Dermis microvascular lymphatic vessel endothelial cell (primary cell): ENCODE measurements at places on chromosomes 16 and 17.

- no peak for DNase-seq
Measured at GRCh38 chr17:56681561-56682266, 88.2 kb downstream of the NOG start.

GRCh38 chr17:7436556-7437368 is 1.5 kb downstream of the TMEM102 start:
- peak; percentile 71 for DNase-seq

DNA sequence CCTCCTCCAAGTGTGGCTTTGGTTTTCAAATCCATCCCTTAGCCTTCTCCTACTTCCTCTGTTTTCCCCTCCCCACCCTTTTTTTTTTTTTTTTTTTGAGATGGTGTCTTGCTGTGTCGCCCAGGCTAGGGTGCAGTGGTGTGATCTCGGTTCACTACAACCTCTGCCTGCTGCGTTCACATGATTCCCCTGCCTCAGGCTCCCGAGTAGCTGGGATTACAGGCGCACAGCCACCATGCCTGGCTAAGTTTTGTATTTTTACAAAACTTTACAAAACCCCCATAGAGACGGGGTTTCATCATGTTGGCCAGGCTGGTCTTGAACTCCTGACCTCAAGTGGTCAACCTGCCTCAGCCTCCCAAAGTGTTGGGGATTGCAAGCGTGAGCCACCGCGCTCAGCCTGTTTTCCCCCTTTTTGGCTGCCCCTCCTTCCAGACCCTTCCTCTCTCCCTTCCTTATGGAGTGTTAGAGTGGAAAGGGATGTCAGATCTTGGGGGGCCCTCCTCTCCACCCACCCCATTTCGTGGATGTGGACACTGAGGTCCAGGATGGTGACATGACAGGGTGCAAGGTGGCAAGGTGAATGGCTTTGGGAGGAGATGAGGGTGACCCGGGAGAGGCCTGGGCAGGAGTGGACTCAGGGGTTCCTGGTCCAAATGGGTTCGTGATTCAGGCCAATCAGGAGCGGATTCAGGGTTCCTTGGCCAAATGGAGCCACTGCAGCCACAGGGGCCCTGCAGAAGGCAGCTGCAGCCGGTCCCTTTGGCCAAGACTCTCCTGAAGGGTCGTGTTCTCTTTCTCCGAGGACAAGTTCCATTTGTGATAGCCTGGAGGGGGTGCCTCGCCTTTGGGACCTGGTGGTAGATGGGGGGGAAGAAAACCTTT is 4.8 kb downstream of the ABCC1 start:
- DNase-seq, result no peak

DNA sequence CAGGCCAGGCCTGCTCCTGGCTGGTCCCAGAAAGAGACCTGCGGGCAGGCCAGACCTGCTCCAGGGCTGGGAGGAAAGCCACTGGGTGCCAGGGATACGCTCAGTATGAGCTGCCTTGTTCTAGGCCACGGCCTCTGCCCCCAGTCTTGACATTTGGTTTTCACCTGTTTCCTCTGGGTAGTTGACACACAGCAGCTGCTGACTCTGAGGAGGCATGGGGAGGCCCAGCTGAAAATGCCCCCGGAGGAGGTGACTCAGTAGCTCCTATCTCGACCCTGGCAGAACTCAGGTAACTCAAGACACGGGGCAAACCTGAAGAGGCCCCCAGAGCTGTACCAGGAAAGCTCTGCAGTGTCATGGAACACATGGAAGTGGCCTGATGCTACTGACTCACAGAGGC is 13.9 kb upstream of the ADGRG1 start:
- DNase-seq, result no peak

GRCh38 chr17:6286233-6286632 is 148.7 kb downstream of the AIPL1 start:
- DNase-seq, result no peak

GRCh38 chr17:45104029-45104428 is 28.3 kb downstream of the PLCD3 start:
- no peak for DNase-seq

DNA sequence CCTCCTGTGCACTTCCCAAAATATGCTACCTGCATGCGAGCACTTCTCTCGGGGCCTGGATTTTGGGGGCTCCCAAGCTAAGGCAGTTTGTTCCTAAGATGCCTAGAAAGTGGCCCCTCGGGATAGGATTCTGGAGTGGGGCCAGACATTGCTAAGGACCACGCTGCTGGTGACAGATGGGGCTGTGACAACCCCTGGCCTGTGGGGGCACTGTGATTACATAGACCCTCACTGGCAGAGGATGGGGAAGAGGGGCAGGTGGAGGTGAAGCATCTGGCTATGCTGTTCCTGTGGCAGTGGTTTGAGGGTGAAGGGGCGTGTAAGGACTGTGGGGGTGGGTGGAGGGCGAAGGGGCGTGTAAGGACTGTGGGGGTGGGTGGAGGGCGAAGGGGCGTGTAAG is 128.4 kb downstream of the ENGASE start:
- no peak for DNase-seq

DNA sequence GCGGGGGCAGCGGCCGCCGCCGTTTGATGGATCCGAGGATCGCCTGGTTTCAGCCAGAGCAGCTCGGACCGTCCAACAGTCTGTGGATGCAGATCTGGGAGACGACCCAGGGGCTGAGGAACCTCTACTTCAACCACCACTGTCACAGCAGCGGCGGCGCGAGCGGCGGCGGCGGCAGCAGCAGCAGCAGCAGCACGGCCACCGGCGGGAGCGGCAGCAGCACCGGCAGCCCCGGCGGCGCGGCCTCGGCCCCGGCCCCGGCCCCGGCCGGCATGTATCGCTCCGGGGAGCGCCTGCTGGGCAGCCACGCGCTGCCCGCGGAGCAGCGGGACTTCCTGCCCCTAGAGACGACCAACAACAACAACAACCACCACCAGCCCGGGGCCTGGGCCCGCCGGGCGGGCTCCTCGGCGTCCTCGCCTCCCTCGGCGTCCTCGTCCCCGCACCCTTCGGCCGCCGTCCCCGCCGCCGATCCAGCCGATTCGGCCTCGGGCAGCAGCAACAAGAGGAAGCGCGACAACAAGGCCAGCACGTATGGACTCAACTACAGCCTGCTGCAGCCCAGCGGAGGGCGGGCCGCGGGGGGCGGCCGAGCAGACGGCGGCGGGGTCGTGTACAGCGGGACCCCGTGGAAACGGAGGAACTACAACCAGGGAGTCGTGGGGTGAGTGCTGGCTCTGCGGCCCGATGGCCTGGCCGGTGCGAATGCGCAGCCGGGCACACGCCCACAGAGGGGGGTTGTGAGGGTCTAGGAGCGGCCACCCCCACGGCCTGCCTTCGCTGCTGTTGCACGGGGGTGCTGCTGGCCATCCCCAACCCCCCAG is 702 bp downstream of the TENT4B start:
- peak; percentile 43 for DNase-seq

DNA sequence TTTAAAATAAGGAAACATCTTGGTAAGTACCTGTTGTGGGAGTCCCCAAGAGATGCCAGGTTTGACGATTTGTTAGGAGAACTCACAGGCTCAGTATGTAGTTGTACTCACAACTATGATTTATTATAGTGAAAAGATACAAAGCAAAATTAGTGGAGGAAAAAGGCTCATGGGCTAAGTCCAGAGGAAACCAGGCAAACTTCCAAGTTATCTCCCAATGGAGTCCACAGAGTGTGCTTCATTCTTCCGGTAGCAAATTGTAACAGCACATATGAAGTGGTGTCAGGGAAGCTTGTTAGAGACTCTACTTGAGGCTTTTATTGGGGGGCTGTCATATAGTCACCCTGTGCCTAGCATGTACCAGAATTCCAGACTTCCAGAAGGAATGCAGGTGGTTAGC is 2.3 kb downstream of the DDX19A start:
- DNase-seq, result peak; percentile 37

- DNase-seq, result no peak
Measured at GRCh38 chr17:4326608-4327007, 39.9 kb downstream of the UBE2G1 start.

- no peak for DNase-seq
Measured at GRCh38 chr17:6082335-6082734, 12.2 kb downstream of the WSCD1 start.

DNA sequence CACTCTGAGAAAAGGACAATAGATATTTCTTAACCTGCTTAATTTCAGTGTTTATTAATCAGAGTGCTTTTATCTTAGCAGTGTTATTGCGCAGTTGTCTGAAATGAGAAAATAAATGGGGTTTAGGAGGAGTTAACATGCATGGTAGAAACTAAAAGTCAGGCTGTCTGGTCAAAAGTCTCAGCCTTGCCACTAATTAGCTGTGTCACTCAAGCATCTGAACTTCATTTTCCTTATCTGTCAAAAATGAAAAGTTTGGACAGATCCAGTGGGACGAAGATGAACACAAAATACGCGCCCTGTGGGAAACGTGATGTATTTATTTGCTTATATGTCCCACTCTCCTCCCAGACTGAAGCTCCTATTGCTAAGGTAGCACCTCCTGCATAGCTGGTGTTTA is 6.3 kb upstream of the MEIOB start:
- no peak for DNase-seq

DNA sequence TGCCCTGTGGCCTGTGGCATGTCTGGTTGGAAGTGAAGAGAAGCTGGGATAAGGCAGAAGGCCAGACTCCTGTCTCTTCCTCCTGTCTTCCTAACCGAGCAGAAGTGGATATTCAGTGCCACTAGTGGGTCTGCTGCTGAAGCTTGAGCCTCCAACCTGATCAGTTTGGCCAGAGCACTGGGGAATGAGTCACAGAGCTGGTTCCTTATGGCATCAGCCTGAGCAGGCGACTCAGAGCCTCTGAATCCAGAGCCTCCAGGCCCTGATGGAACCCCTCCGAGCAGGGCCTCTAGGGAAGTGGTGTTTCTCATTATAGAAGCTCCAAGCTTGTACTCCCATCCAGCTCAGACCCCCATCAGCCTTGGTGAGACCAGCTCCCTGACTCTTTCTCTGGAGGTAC is 2.0 kb downstream of the WSCD1 start:
- DNase-seq, result no peak

GRCh38 chr16:57709663-57710062 is 15.1 kb downstream of the DRC7 start:
- no peak for DNase-seq

- no peak for DNase-seq
Measured at GRCh38 chr16:53058441-53058840, 3.6 kb downstream of the CHD9 start.

DNA sequence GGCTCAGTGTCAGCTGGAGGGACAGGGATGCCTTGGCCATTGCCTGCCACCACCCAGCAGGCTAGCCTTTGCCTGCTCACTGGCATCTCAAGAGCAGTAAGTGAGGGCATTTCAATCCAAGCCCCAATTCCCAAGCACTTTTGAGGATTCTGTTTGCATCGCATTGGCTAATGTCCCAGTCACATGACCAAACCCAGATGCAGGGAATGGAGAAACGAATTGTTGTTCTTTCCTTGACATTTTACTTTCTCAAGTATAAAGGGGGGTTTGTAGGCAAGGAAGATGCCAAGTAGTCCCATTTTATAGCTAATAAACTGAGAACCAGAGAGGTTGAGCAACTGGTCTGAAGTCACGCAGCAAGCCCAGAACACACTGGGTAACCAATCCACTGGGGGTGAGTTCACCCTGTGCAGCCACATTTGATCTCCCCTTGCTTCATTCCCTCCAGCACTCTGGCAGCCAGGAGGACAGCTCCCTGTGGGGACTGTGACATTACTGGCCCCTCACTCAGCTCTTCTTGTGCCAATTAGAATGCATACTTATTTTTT is 193.8 kb upstream of the CACNG3 start:
- no peak for DNase-seq

- peak; percentile 31 for DNase-seq
Measured at GRCh38 chr17:62704381-62704971, 77.0 kb downstream of the MRC2 start.

- DNase-seq, result no peak
Measured at GRCh38 chr16:6428861-6429260, 903.8 kb upstream of the RBFOX1 start.

GRCh38 chr17:32492648-32493289 is 6.0 kb downstream of the CDK5R1 start:
- DNase-seq, result no peak

DNA sequence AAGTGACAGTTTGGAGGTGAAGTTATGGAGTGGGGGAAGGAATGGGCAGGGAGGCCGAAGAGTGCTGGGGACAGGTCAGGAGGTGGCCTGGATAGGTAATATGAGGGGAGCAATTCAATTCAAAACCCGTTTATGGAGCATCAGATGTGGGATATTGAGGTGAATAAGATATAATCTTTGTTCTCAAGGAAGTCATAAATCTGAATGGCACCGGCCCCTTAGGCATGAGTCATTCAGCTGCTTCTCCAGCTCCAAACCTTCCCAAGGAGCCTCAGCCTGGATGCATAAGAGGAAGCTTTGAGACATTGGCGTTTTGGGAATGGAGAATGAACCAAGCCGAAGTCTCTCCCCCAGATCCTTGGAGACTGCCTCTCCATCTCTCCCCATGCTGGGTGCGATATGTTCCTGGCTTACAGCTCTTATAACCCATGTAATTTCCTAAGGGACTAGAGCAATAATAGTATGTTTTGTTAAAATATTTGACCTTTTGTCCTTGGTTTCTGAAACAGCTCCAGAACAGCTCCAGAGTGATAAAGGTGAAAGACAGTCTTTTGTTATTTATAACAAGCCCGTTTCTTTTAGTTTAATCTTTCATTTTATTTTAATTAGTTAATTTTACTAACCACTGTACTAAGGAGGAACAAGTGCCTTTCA is 1.7 kb downstream of the TUBG2 start:
- DNase-seq, result no peak

DNA sequence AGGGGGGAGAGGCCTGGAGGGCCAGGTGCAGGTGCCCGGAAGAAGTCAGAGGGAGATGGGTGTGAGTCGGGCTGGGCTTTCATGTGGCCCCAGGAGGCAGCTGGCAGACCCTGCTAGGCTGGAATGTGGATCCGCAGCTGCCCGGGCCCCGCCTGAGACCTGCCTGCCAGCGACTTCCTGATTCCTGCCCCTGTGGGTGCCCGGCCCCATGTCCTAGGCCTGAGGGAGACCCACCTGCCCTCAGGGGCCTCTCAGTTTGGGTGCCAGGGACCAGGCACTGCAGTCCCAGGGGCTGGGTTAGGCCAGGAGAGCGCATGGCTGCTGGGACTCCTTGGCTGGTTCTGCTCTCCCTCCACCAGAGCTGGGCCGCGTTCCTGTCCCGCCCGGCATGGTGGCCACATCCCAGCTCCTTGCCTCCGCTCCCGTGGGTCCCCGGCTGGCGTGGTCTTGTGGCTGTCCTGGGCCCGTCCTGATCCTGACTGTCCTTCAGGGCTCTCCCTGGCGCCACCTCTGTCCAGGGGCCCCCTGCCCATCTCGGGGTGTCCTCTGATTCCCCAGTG is 22.1 kb upstream of the SPNS2 start:
- no peak for DNase-seq

DNA sequence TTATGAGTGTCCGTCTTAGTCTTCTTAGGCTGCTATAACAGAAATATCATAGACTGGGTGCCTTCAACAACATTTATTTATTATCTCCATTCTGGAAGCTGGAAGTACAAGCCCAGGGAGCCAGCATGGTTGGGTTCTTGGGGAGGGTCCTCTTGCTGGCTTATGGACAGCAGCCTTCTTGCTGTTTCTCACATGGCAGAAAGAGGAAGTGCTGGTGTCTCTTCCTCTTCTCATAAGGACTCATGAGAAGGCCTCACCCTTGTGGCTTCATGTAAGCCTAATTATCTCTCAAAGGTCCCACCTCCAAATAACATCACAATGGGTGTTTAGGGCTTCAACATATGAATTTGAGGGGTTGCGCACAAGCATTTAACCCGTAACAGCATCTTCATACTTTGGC is 207.0 kb upstream of the COX10 start:
- DNase-seq, result no peak
